ENCODE measurements at places on chromosomes 4 and X. TPM values are rescaled to one million over a fixed set of nuclear protein-coding genes. Genes with fewer than 3 reads are reported as not detected.

Gene ZDHHC15
- polyA plus RNA-seq, result 0.88 TPM

Gene ARHGAP6
- 10.8 TPM for polyA plus RNA-seq

Gene LAMTOR3
- polyA plus RNA-seq, result 53.1 TPM

Gene PDS5A
- 13.8 TPM for polyA plus RNA-seq

Gene CT83
- not detected for polyA plus RNA-seq

Gene SH3TC1
- polyA plus RNA-seq, result 3.4 TPM

Gene AFP
- not detected for polyA plus RNA-seq

Gene GPR82
- polyA plus RNA-seq, result 0.88 TPM

Gene GABRB1
- not detected for polyA plus RNA-seq

Gene TXK
- 0.87 TPM for polyA plus RNA-seq

Gene USP17L12
- not detected for polyA plus RNA-seq

Gene RTL9
- not detected for polyA plus RNA-seq

Gene LGI2
- 0.79 TPM for polyA plus RNA-seq

Data from aorta (tissue), 5 donors.